ENCODE measurements at places on chromosomes 12 and 14.
A peak's percentile ranks its signal among the peaks of the same experiment; 100 is the strongest.

- DNase-seq, result no peak
Measured at GRCh38 chr12:121792607-121793439, 665 bp downstream of the RHOF start.

GRCh38 chr12:73950507-73950906 is 587.1 kb upstream of the ATXN7L3B start:
- no peak for DNase-seq

- DNase-seq, result no peak
Measured at GRCh38 chr12:71142016-71142415, 15.8 kb downstream of the TSPAN8 start.

DNA sequence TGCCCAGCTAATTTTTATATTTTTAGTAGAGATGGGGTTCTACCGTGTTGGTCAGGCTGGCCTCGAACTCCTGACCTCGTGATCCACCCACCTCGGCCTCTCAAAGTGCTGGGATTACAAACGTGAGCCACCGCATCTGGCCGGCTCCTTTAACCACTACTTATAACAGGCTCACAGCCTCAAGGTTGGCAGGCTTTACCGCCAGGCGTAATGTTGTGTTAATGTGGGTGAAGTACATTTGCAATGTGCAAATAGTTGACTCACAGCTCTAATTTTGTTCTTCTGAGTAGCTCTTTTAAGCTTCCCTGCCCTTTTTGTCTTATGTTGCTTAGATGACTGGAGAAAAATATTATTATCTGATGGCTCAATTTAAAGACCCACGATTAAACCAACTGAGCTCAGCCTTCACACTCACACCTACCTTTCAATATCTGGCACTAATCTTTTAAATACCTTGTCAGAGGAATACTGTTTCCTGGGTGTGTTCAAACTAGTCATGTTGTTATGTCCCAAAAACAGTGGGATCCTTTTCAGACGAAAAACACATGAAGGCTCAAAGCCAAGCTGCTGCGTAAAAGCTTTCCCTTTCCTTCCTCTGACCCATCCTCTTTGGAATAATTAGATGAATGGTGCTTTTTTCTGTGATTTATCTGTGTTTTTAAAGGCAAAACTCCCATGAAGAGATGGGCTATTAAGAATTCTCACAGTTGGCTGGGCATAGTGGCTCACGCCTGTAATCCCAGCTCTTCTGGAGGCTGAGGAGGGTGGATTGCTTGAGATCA is 57.2 kb upstream of the USP44 start:
- peak; percentile 67 for DNase-seq

GRCh38 chr12:6954316-6955107 is 3.4 kb downstream of the PTPN6 start:
- no peak for DNase-seq

DNA sequence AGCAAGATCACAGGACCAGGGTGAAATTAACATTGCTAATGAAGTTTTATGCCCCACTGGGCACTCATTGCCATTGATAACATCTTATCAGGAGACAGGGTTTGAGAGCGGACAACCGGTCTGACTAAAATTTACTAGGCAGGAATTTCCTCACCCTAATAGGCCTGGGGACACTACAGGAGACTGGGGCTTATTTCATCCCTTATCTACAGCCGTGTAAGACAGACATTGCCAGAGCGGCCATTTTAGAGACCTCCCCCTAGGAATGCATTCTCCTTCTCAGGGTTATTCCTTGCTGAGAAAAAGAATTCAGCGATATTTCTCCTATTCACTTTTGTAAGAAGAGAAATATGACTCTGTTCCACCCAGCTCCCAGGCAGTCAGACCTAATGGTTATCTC is 8.3 kb downstream of the OR4K17 start:
- DNase-seq, result no peak

DNA sequence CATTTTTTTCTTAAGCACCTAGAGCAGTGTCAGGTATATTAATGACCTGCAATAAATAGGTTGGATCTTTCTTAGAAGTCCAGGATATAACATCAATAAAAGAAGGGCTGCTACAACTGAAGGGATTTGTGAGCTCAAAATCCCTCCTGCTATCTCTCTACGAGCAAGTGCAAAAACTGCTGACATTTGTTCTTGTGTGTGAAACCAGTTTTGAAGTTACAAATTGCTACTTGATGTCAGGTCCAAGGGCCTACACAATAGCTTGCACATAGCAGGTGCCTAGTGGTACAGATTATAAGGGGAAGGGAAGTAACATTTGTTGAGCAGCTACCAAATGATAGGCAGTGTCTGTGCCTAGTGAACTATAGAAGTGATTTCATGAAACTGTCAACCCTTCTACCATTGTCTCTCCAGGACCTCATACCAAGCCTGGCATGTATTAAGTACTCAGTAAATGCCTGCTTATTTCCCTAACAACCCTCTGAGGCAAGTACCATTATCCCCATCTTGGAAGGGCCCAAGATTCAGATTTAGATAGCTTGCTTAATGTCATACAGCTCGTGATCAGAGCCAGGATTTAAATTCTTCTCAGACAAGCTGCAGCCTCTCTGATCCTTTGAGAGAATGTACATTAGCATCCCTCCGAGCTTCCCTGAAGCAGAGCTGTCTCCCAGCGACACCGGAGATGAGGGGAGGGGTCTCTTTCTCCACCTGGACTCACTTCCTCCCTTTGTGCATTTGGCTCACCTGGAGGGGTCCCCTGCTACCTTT is 300.3 kb downstream of the ZFP36L1 start:
- no peak for DNase-seq

- no peak for DNase-seq
Measured at GRCh38 chr12:59023861-59024424, 103.6 kb upstream of the LRIG3 start.

GRCh38 chr14:33800735-33801163 is 150.1 kb downstream of the EGLN3 start:
- DNase-seq, result no peak

DNA sequence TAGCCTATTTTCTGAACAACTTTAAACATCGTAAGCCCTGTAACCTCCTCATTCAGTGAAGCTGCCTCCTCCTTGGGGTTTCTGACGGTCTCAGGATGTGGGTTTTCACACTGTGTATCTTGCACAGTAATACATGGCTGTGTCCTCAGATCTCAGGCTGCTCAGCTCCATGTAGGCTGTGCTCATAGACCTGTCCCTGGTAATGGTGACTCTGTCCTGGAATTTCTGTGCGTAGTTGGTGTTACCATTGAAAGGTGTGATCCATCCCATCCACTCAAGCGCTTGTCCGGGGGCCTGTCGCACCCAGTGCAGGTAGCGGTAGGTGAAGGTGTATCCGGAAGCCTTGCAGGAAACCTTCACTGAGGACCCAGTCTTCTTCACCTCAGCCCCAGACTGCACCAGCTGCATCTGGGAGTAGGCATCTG is 980.5 kb downstream of the TMEM121 start:
- DNase-seq, result no peak

GRCh38 chr12:101927999-101928398 is 50.6 kb downstream of the DRAM1 start:
- DNase-seq, result no peak

DNA sequence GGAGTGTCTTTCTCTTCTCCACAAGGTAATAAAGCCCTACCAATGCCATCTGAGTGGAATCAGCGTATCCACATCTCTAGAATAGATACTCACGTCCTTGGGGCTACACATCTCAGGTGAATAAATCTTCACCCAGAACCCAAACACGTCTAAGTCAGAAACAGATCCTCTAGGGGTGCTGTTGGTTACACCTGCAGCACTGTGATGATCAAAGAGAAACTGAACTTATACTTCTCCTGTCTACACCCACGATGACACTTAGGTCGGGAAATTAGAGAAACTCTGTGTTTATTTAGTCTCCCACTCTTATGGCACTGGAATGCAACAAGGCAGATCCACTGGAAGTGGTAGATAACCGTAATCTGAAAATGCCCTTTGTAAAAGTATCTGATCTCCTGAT is 46.2 kb downstream of the WIF1 start:
- DNase-seq, result no peak

GRCh38 chr14:29388571-29388970 is 539.1 kb downstream of the PRKD1 start:
- no peak for DNase-seq

DNA sequence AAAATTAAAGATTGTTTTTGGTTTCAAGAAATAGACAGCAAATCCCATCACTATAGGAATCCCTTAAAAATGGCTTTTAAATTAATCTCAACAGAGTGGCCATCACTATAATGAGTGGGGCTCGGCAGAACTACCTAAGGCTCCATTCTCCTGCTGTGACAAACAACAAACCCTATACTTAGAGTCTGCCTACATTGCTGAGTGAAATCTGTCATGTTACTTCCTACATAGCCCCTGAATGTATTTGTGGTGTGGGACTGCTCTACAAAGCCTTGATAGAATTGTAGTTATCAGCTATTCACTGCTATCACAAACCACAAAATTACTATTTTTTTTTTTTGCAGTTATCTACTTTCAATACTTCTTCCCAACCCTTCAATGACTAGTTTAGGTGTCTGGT is 538.7 kb upstream of the ATXN7L3B start:
- no peak for DNase-seq
